ENCODE measurements at places on chromosomes 13 and 19.
A peak's percentile ranks its signal among the peaks of the same experiment; 100 is the strongest.

DNA sequence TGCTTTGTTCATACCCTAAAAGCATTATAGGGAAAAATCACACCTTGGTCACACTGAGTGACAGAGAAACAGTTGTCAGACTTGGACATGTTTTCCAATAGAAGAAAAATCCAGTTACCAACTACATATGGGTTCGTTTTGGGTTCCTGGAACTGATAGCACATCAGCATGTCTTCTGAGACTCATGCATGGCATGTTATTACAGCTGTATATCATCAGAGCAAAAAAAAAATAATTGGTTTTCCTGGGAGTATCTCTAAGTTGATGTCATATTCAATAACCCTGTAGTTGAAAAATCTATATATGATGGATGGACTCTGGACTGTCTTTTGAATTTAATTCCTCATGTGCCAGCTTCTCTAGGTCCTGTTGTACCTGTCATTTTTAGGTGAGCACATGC lies 211.6 kb downstream of the DNAJC15 start:
- no peak for DNase-seq

DNA sequence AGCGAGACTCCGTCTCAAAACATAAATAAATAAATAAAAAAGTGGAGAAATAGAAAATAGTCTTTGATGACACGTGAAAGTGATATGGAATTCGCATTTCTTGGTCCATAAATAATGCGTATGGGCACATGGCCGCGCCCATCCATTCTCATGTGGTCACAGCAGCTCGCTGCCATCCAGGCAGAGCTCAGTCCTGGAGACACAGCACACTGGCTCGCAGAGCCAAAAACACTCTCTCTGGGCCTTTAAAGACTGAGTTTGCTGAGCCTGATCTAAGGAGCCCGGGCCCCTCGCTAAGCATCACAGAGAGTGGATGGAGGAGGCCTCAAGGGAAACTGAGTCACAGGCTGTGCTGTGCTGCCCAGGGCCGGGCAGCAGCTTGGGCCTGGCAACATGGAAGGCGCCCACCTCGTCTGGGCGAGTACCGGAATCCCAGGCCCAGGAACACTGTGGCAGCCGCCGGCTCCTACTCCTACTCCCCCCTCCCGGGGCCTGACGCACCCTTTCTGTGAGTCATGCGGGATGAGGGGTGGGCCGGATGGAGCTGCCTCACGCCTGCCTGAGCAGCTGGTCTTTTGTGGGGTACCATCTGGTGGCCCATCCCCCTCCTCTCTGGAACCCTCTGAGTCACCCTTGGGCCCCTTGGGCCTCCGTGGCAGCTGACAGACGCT lies 28.9 kb upstream of the CACTIN start:
- DNase-seq, result no peak

- no peak for DNase-seq
These were observed 11.1 kb upstream of the SHISA2 start for GRCh38 chr13:26062853-26063444.

GRCh38 chr19:10517760-10518443 lies 655 bp upstream of the S1PR5 start:
- DNase-seq, result no peak

DNA sequence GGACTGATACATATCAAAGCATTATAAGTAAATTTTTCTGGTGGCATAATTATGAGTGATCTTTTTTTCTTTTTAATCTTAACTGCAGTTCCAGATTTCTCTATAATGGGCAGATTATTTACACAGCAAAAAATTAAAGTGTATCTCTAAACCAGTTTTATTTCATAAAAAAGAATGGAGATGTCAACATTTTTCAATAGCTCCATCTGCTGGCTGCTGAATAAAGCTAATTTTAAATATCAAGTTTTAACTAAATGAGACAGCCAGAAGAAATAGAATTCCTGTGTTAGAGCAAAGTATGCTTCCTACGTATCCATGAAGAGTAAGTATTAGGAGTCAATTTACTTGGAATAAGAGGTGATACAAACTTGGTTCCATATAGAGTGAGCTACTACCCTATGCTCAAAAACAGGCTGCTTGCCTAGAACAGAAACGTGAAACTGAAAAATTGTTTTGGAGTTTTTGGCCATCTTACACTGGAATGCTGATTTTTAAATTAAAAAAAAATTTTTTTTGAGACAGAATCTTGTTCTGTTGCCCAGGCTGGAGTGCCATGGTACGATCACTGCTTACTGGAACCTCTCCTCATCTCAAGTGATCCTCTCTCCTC lies 5.0 kb upstream of the PDS5B start:
- no peak for DNase-seq

GRCh38 chr13:21615427-21615826 lies 11.5 kb upstream of the MICU2 start:
- DNase-seq, result no peak

GRCh38 chr13:71590654-71591148 lies 276.3 kb downstream of the DACH1 start:
- no peak for DNase-seq

- DNase-seq, result no peak
These were observed 1.5 kb downstream of the ZIC5 start for GRCh38 chr13:99969919-99970650.

- peak; percentile 81 for DNase-seq
These were observed 46.9 kb downstream of the KLF2 start for GRCh38 chr19:16371540-16371986.

DNA sequence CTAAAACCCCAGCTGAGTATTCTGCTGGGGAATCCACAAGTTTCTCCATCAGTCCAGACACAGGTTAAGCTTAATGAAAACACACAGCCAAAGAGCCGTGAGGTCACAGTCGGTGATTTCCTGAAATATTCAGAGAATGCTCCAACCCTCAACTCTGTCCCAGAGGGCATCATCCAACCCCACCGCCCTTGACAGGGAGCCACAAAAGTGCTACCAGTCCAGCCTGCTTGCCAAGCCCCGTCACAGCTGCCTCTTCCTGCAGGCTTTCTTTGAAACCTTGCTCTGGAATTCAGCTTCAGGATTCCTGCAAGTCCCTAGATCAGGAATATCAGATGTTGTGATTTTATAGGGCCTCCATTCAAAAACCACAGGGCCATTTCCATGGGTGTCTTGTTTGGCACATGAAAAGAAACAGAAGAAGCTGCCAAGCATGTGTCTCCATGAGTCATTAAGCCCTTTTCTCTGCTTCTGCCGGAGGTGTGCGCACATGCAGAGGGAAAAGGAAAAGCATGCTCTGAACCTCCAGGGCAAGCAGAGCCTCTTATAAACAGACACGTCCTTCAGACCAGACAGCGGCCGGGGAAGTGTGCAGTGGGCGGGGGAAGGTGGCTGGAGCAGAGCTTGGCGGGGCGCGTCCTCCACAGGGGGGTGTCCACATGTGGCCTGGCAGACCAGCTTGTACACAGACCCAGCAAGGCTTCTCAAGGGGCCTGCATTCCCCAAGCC lies 164.7 kb downstream of the KATNAL1 start:
- no peak for DNase-seq

- no peak for DNase-seq
These were observed 656.0 kb downstream of the GPC5 start for GRCh38 chr13:92054389-92054788.

- DNase-seq, result no peak
These were observed 105.1 kb downstream of the TBC1D4 start for GRCh38 chr13:75376792-75377402.

DNA sequence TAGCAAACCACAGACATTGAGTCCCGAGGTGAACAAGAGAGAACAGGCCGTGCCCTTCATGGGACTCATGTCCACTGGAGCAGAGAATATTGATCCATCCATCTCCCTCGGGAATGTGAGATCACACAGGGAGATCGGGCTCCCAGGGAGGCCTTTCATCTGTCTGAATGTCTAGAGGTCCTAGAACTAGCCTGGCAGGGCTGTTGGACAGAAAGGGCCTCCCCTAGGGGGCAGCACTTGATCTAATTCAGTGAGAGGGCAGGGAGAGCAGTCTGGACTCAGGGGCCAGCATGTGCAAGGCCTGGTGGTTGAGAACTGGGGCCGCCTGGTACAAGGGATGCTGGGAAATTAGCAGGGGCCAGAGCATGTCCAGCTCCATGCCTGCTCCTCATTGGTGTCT lies 4.3 kb downstream of the RUVBL2 start:
- peak; percentile 33 for DNase-seq

- DNase-seq, result no peak
These were observed 234.4 kb downstream of the DNAJC15 start for GRCh38 chr13:43257765-43258164.

GRCh38 chr13:47646298-47646697 lies 354.8 kb downstream of the SUCLA2 start:
- DNase-seq, result no peak

DNA sequence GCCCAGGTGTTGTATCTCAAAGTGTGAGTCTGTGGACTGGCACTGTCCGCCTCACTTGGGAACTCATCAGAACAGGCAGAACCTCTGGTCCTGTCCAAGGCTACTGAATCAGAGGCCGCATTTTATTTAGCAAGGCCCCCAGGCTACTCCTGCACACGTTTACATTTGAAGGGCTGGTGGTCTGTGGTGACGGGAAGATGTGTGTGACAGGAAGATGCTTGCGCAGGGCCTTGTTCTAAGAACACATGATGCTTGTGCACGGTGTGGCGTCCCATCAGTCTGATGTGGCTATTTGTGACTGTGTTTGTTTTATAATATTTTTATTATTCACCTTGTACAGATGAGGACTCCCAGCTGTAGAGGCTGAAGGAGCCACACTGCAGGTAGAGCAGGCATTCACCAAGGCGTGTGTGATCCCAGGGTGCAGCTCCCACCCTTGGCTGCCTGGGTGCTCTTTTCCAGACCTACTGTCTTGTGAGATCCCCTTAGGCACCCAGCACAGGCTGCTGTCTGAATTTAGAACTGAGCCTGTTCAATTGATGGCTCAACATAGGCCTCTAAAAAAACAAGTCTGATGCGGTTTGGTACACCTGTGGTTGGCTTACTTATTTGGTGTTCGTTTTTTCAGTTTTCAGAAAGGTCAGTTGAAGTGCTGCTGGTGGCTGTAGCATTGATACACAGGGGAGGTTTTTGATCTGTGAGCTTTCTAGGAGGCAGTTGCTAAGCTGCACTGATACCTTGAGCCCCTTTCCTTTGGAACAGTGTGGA lies 3.1 kb downstream of the SLC25A15 start:
- no peak for DNase-seq

GRCh38 chr19:3178377-3178972 lies at the start of gene S1PR4:
TSS of gene S1PR4 (plus strand) at chr19:3178769. CDS start at chr19:3178793, 24 bp downstream.
- peak; percentile 53 for DNase-seq

- DNase-seq, result no peak
These were observed 6.0 kb downstream of the KLK6 start for GRCh38 chr19:50963381-50963780.

DNA sequence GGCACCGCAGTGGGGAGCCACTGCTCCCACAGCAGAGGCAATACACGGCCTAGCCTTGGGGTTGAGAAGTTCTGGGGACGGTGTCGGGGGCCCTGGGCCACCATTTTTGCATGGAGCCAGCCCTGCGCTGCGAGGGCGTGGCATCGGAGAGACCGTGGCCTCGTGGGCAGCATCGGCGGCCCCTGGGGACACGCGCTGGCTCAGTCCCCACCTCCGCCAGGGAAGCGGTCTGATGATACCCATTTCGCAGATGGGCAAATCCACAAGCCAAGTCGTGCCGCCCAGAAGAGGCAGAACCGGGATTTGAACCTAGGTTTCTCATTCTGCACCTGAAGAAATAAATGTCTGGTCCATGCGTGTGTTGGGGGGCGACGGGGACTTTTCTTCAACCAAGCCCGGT lies 1.2 kb upstream of the UPK1A start:
- DNase-seq, result no peak

GRCh38 chr13:95212983-95213850 lies 88.0 kb downstream of the ABCC4 start:
- no peak for DNase-seq

DNA sequence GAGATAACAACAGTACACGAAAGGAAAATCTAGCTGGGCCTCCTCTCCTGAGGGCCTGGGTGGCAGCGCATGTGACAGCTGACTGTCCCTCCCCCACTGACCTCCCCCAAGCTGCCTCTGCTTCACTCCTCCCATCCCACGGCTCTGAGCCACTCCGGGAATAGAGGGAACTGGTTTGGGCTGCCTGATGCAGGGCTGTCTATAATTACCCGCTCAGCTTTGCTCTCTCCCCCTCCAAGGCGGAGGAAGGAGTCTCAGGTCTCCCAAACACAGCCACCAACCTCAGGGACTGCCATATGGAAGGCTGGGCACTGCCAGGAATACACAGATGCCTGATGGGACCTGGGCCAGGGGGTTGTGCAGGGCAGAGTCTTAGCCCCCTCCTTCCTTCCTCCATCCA lies 7.9 kb downstream of the NAPA start:
- DNase-seq, result no peak

GRCh38 chr13:48804821-48805601 lies 151.3 kb downstream of the CYSLTR2 start:
- no peak for DNase-seq

- DNase-seq, result no peak
These were observed 25.3 kb upstream of the SLC46A3 start for GRCh38 chr13:28744091-28744536.

DNA sequence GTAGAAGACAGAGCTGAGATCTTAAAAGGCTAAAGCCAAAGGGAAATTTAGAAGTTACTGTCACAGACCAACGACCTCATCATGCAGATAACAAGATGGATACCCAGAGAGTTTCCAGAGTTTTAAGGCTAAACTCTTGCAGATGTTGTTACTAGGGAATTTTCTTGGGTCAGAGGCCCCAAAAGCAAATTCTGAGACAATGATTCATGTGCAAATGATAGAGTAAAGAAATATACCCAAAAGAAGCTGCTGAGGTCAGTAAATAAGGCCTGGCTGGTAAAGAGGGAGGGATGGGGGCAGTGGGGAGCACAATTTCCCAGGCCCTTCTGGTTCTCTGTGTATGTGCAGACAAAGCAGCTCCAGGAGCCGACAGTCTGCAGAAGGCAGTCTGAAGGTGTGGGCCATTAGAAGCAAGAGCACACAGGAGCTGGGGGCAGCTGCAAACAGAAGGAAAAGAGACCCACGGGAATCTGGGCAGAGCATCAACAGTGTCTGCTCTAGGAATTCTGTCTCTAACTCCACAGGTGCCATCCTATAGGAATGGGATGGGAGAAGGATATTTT lies 330.8 kb downstream of the TBC1D4 start:
- no peak for DNase-seq

- DNase-seq, result no peak
These were observed 19.6 kb downstream of the C2CD4C start for GRCh38 chr19:389255-389934.

GRCh38 chr13:46369506-46370277 lies 17.4 kb downstream of the RUBCNL start:
- no peak for DNase-seq

DNA sequence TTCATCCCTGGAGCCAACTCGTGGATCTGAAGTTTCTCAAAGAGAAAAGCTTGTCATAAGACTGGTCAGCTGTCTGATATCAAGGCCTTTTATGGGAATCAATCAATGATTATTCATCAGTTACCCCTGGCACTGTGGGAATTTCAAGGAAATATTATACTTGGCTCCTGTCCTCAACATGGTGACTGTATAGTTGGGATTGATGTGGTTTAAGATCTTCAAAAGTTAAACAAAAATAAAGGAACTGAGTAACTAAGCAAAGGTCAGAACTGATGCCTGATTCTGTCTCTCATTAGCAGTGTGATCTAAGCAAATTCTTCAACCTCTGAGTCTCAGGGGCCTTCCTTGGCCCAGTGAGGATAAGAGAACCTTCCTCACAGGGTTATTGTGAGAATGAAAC lies 22.2 kb upstream of the SERPINE3 start:
- DNase-seq, result no peak

Data from T-helper 9 cell (primary cell).